ENCODE measurements at places on chromosomes 6 and 20.

DNA sequence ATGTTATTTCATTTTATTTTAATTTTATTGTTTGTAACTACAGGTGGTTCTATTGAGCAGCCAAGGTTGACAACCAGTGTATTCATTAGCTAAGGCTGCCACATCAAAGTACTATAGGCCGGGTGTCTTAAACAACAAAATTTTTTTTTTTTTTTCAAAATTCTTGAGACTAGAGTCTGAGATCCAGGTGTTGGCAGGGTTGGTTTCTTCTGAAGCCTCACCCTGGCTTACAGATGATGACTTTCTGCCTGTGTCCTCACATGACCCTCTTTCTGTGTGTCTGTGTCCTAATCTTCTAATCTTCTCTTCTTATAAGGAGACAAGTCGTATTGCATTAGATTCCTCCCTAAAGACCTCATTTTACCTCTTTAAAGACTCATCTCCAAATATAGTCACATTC is 208.4 kb downstream of the MANEA start:
- no peak for DNase-seq

DNA sequence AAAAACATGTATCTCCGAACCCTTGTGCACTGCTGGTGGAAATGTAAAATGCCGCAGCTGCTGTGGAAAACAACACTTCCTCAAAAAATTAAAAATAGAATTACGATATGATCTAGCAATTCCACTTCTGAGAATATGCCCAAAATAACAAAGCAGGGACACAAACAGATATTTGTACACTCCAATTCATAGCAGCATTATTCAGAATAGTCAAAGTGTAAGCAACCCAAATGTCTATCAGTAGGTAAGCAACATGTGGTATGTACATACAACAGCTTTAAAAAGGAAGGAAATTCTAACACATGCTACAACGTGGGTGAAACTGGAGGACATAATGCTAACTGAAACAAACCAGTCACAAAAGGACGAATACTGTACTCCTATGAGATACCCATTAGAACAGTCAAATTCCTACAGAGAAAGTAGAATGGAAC is 5.7 kb upstream of the RAB5IF start:
- DNase-seq: no peak

- no peak for DNase-seq
Measured at GRCh38 chr20:16407251-16408067, 165.8 kb downstream of the KIF16B start.

DNA sequence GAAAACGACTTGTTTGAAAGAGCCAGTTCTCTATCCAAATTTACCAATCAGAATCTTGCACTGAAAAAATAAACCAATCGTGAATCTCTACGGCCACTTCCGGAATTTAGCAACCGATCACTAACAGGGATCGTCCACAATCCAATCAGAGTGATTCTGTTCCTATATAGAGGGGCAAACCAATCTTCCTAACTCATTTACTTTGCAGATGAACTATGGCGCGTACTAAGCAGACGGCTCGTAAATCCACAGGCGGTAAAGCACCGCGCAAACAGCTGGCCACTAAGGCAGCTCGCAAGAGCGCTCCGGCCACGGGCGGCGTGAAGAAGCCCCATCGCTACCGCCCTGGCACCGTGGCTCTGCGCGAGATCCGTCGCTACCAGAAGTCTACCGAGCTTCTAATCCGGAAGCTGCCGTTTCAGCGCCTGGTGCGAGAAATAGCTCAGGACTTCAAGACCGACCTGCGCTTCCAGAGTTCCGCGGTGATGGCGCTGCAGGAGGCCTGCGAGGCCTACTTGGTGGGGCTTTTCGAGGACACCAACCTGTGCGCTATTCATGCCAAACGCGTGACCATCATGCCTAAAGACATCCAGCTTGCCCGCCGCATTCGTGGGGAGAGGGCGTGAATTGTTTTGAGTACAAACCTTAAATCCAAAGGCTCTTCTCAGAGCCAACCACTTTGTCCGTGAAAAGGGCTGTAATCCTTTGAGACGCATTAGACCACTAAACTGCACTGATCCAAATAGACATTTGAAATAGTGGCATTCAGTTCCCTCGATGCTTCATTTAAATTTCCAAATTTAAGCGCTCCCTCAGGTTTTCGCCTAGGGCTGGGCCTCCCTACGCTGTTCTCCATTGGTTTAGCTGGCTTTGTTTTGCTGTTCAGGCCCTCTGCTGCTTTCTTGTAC is 138.0 kb downstream of the HFE start:
- no peak for DNase-seq

GRCh38 chr6:140002396-140003022 is 628.1 kb upstream of the CITED2 start:
- DNase-seq: no peak

DNA sequence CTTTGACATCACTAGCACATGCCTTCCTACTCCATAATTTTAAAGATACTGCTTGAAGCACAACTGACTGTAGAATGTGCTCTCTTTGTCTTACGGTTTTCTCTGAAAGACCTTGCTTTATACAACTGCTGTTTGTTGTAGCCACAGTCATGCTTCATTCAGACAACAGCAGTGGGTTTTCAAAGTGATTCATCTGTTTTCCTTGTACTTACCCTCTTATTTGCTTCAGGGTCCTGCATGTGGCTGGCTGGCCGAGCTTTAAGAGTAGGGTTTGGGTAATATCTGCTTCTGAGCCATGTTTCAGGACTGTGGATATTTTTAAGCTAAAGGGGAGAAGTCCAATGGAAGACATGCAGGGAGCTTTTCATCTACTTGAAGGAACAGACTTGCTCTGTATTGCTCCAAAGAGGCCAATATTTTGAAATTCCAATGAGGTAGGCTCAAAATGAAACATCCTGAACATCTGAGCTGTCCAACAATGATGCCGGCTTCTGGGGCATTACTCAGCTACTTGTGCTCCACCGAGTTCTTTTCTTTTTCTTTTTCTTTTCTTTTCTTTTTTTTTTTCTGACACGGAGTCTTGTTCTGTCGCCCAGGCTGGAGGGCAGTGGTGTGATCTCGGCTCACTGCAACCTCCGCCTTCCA is 160.2 kb upstream of the SGK1 start:
- DNase-seq: no peak

- peak; percentile 96 for DNase-seq
Measured at GRCh38 chr20:3777716-3778629, 3.3 kb downstream of the SPEF1 start.

GRCh38 chr20:32999603-33000250 is 4.5 kb downstream of the SUN5 start:
- DNase-seq: no peak

- no peak for DNase-seq
Measured at GRCh38 chr20:32707691-32708581, 34.2 kb upstream of the C20orf203 start.

DNA sequence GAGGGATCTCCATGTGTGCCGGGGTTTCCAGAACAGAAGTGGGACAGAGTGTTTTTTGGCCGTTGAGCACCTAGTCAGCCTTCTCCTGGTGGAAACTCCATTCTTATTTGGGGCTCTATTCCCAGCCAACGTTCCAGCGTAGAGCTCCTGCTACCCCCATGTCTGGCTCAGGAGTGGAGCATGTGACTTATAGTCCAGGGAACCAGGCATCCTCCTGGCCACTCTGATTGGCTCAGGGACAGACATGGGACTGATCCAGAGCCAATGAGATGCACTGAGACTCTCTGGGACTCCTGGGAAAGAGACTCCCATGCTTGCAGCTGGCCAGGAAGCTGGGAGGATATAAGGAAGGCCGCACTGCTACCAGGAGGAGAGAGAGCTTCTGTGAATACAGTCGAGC is 87.1 kb downstream of the SULF2 start:
- DNase-seq: no peak

DNA sequence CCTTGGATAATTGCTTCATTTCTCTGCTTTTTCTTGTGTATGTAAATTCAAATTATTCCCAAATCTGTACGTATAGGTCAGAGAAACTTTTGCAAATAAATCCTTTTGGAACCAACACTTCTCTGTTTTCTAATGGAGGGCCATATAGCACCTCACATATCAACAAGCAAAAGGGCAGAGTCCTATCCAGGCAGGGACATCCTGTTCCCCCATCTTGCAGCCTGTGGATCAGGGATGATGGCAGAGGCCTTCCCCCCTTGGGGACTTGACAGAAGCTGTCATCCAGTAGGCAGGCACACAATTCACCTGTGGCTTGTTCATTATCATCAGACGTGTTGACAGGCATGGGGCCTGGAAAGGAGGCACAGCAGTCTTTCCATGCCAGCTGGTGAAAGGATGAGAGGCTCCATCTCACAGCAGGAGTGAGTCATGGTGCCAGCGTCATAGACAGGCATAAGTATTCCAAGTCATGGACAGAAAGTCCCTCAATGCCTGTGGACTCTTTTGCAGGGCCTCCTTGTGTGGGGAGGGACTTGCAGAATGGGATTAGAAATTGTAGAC is 31.8 kb upstream of the PLEKHG1 start:
- DNase-seq: no peak

DNA sequence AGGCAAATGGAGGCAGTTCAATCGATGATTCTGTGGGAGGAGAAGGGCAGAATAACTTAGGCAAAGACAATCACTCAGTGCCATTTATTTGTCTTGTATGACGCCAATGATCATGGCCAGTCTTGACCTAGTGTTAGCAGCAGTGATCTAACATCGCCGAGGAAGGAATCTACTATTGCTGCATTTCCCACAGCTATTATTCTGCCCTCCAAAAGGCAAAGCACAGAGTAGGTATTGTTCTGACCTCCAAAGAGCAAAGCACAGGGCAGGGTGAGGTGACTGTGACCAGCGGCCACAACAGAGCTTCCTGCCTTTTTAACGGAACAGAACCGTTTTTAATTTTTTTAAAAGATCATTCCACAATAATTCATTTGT is 235.9 kb downstream of the CDH4 start:
- no peak for DNase-seq

GRCh38 chr6:40717411-40718057 is 130.4 kb upstream of the LRFN2 start:
- DNase-seq: no peak

DNA sequence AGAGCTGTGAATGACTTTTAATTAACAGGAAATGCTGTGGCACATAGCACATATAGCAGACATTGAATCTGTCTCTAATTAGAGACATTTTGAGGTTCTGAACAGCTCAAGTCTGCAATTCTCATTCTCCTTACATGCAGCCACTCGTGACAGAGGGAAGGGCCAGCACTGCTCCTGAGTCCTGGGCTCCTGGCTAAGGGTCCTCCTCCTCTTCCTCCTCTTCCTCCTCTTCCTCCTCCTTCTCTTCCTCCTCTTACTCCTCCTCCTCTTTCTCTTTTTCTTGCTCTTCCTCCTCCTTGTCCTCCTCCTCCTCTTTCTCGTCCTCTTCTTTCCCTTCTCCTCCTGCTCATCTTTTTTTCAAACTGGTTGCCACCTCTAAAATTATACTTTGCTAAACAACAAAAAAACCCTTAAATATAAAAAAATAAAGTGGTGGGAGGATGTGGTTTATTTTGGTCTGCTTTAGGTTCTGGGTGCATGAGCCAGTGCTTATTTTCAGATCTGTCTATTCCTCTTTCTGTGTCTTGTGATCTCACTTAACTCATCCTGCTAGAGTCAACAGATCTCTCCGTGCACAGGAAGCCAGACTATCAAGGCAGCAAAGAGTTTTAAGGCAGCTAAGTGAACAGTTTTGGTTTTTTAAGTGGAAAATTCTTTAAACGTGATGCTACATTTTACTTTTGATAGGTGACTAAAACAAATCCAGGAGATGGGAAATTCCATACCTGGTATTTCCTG is 159.3 kb downstream of the CD83 start:
- no peak for DNase-seq

- no peak for DNase-seq
Measured at GRCh38 chr20:47606983-47607613, 105.4 kb downstream of the NCOA3 start.

GRCh38 chr6:5663259-5663658 is 343.5 kb downstream of the NRN1 start:
- DNase-seq: no peak

- no peak for DNase-seq
Measured at GRCh38 chr20:32583581-32584070, 1.5 kb downstream of the NOL4L start.

- peak; percentile 41 for DNase-seq
Measured at GRCh38 chr6:89146718-89147700, 1.2 kb downstream of the PM20D2 start.

GRCh38 chr6:138571585-138572166 is 72.4 kb upstream of the NHSL1 start:
- no peak for DNase-seq

DNA sequence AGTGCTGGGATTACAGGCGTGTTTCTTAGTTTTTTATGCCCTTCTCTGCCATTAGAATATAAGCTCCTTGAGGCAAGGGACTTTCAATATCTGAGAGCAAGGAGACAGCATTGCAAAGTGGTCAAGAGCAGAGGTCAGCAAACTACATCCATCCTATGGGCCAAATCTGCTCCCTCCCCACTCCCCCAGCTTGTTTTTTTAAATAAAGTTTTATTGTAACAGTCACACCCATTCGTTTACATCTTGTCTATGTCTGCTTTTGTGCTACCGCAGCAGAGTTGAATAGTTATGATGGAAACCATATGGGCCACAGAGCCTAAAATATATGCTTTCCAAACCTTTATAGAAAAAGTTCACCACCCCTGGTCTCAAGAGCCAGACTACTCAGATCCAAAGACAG is 227.9 kb downstream of the EYA2 start:
- no peak for DNase-seq

DNA sequence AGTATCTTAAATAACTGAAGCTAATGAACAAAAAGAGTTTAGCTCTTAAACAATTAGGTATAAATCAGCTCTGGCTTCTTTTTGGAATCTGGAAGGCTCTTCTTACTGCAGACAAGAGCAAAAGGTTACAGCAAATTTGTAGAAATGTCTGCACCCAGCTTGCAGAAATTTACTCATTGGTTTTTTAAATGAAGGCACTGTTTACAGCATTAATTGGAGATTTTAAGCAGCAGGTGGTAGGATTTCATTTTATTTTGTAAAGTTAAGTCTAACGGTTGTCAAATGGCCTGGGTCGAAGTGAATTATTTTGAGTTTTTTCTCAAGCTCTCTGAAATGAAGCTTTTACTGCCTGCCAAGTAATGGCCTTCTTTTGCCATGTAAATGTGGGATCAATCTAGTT is 102.1 kb downstream of the NRSN1 start:
- DNase-seq: no peak

DNA sequence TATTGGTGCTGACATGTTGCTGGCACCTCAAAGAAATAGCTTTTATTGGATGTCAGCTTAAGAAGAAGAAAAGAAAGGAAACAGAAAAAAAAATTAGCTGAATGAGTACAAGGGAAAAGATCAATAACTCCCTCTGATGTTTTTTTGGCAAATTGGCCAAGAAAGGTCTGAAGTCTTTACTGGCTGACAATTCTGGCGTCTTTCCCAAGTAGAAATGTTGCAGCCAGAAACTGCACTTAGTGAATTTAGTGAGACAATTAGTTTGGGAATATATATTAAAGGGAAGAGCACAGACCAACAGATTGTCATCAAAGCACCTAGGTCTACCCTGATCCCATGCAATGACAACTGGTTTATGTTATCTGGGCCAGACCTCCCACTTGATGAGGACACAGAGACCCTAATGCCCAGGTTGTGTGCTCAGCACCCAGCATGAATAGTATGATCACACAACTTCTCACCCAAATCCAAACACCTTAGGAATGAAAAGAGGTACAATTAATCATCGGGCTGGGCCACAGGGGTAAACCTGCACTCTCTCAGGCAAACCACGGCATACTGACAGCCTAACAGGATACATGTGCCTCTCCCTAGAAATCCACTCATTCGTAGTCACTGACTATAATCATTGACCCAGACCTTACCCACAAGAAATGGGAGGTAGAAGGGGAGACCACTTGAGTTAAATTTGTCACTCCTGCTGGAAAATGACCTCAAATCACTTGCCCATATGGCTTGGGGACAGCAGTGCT is 612.3 kb upstream of the ARID1B start:
- DNase-seq: no peak

- no peak for DNase-seq
Measured at GRCh38 chr6:101477436-101477835, 83.9 kb downstream of the GRIK2 start.
